ENCODE measurements at places on chromosomes 7 and 10.

DNA sequence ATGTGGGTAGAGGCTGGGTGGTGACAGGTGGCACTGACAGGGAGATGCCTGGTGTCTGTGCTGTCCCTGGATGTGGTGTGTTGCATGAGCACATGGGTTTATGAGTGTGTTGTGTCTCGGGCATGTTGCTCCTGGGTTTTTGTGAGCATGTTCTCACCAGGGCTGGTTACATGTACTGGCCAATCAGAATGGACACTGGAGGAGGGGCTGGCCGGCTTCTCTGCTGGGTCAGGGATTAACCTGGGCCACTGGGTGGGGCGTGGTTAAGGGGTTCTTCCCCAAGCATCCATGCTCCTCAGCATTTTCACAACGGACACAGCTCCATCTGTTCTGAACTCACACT is 20.8 kb upstream of the VOPP1 start:
- DNase-seq = no peak

- no peak for DNase-seq
Observed at GRCh38 chr7:35988105-35988504, 164.9 kb upstream of the EEPD1 start.

- no peak for DNase-seq
Observed at GRCh38 chr10:52751337-52751736, 21.2 kb downstream of the MBL2 start.

GRCh38 chr10:92822060-92822634 is 26.2 kb upstream of the EXOC6 start:
- DNase-seq = no peak

DNA sequence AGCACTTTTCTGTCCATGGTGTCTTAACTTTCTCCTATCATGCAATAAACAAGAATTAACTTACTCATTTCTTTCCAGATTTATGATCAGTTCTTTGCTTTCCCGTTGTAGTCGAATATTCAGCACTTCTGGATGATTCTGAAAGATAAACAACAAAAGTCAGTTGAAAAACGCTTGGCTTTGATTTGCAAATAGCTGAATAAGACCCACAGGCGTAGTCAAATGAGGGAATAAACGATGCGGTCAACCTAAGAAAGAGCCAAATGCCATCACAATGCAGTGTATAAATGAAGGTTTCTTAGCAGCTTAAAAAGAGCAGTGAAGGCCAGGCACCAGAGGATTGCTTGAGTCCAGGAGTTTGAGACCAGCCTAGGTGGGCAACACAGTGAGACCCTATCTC is 109.4 kb downstream of the ADAM12 start:
- no peak for DNase-seq

- DNase-seq = no peak
Observed at GRCh38 chr10:845526-845925, 86.0 kb downstream of the LARP4B start.

DNA sequence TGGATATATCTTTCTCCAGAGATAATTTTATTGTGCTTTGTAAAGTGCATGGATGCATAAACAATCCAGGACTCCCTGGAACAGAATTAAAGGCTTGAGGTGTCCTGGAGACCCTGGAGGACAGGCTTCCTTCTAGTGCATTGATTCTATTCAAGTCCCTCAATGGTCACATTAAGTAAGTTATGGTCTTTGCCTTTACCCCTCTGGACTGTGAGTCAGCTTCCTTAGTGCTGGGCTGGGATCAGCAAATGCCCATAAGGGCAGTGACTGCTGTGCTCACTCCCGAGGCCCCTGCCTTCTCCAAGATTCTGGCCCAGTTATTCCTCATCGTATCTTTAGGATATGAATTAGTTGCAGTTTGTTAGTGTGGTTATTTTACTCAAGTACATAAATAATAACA is 178.7 kb upstream of the PRSS58 start:
- no peak for DNase-seq

DNA sequence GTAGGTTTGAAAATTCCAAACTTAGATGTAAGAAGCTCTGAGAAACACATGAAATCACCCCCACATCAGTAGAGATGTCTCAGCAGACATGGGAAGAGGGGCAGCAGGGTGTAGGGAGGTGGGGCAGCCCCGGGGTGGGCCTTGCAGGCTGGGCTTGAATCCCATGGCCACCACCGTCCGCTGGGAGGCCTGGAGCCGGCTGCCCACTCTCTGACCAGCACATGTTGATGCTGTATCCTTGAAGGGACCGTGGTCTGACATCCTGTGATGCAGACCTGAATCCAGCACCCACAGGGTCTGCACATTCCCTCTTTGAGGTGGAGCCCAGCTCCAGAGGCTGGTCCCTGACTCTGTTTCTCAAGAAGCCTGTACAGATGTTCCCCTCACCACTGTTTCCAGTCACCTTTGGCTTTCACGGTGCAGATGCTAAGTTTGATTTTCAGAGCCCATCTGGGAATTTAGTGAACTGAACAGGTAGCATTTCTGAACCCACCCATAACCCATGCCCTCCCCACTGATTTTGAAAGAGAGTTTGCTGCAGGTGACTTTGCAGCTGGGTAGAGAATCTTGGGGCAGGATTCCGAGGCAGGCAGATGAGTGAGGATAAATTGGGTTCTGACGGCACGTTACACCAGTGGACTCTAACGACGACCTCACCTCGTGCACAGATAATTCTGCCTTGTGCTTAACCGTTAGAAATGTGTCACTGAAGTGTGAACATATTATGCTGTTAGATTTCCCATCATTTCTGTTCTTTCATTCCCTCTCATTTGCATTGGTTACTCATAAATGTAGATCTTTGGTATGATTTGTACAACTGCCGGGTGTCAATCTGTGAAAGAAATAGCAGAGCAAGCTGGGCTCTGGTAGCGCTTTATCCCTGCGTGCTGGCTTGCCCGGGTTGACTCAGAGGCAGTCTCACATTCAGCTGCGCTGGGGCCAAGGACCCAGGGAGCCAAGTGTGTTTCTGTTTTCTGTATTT is 45.7 kb downstream of the IKZF1 start:
- DNase-seq = no peak

- DNase-seq = no peak
Observed at GRCh38 chr10:122554131-122555036, 6.2 kb upstream of the DMBT1 start.

DNA sequence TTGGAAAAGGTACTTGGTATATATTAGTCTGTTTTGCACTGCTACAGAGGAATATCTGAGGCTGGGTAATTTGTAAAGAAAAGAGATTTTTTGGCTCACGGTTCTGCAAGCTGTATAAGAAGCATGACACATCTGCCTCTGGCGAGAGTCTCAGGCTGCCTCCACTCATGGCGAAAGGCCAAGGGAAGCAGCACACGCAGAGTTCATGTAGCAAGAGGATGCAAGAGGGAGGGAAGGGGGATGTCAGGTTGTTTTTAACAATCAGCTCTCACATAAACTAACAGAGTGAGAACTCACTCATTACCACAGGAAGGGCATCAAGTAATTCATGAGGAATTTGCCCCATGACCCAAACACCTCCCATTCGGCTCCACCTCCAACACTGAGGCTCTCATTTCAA is 484.8 kb upstream of the DPP6 start:
- peak; percentile 55 for DNase-seq

- DNase-seq = no peak
Observed at GRCh38 chr10:43268491-43268890, 1.6 kb upstream of the RASGEF1A start.

GRCh38 chr10:77874872-77875271 is 51.7 kb downstream of the DLG5 start:
- no peak for DNase-seq

- DNase-seq = no peak
Observed at GRCh38 chr7:155710530-155710929, 66.1 kb downstream of the RBM33 start.

DNA sequence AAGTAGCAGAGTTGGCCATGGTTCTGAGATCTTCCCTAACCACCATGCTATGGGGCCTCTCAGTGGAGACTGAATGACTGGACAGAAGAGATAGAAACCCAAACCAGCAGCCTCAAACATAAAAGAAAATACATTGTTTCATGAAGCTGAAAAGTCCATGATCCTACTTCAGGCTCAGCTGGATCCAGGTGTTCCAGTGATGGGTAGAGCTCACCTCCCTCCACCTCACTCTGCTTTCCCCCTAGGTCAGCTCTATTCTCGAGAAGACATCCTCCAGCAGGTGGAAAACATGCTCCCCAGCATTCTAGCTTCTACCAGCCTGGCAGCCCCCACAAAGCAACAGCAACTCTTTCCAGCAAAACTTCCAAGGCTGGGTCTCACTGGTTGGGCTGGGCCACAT is 132.1 kb downstream of the OAT start:
- DNase-seq = no peak

DNA sequence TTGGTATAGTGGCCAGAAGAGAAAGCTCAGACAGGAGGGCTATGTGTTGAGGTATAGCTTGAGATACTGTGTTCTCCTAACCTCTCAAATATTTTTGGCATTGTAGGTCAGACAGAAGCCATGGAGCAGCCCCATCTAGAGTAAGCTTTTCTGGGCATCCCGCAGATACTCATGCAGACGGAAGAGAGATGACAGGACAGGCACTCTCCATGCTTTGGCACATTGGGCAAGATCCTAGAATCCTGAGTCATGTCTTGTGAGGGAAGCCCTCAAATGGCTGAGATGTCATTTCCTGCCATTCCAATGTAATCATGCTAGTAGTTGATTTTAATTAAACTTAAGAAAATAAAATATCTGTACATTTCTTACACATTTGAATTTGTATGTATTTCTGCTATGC is 16.8 kb upstream of the KIF20B start:
- no peak for DNase-seq
